Psoas muscle (tissue), 8 donors: ENCODE measurements at places on chromosomes 12 and 14. TPM values are rescaled to one million over a fixed set of nuclear protein-coding genes. Genes with fewer than 3 reads are reported as not detected.

- DNase-seq = no peak
Observed at GRCh38 chr12:103647267-103647666, 60.2 kb downstream of the STAB2 start.

GRCh38 chr12:6326316-6327228, 15.3 kb downstream of the TNFRSF1A start:
- peak; percentile 79 for DNase-seq

DNA sequence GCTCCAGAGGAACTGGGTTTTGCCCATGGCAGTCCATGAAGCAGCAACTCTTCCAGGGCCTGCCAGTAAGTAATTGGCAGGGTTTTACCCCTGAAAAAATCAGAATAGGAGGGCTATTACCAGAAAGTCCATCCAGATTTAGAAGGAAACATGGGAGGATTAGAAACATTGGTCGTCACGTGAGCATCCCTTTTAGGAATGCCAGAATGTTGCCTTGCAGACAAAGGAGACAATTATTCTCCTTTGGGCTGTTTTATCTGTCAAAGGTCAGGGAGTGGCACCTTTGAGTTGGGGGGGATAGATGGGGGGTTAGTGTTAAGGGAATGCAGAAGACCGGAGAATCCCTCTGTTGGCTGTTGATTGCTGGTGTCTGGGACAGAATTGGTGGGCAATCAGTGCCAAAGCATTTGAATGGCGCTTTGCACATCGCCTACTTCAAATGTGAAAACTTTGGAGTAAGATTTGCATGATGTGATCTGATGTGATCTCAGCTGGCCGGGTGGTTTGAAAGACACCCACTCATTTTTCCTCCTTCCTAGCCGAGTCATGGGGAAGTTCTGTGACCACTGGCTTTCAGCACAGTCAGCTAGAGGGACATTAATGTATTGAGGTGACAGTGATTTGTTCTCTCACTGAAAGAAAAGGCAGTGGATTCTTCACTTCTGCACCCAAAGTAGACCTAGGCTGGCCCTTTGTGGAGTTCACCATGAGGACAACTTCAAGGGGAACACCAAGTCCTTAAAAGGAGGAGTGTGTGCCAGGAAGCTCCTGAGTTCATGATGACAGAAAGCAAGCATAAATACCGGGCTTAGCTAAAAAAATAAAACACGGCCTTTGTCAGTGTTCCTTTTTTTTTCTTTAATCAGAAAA, 31.4 kb downstream of the FLVCR2 start:
- DNase-seq = no peak

The PMEL gene
- total RNA-seq = not detected

The CD163L1 gene
- 2.6 TPM for total RNA-seq

DNA sequence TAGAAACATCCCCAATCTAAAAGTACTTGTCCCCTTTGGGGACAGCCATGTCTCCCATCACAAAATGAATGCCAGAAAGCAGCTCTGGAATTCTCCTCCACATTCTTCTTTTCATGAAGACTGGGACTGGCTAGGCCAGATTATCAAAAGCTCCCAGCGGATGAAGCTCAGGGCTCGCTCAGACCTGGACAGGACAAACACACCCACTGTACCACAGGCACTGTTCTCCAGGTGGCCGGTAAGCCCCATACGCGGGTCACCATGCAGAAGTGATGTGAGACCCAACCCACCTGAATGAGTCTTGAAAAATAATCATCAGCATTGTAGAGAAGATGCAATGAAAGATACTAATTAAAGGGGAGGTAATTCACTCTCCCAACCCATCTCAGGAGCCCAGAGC, 85.1 kb downstream of the GCH1 start:
- no peak for DNase-seq

GRCh38 chr14:34398024-34398423, 64.0 kb downstream of the SPTSSA start:
- DNase-seq = no peak

- no peak for DNase-seq
Observed at GRCh38 chr14:103286968-103287850, 46.8 kb upstream of the EIF5 start.

The TCL1B gene
- total RNA-seq = not detected

The RFX4 gene
- 0.56 TPM for total RNA-seq

The P2RX7 gene
- 0.24 TPM for total RNA-seq

GRCh38 chr12:1812650-1813302, 7.6 kb upstream of the LRTM2 start:
- no peak for DNase-seq

DNA sequence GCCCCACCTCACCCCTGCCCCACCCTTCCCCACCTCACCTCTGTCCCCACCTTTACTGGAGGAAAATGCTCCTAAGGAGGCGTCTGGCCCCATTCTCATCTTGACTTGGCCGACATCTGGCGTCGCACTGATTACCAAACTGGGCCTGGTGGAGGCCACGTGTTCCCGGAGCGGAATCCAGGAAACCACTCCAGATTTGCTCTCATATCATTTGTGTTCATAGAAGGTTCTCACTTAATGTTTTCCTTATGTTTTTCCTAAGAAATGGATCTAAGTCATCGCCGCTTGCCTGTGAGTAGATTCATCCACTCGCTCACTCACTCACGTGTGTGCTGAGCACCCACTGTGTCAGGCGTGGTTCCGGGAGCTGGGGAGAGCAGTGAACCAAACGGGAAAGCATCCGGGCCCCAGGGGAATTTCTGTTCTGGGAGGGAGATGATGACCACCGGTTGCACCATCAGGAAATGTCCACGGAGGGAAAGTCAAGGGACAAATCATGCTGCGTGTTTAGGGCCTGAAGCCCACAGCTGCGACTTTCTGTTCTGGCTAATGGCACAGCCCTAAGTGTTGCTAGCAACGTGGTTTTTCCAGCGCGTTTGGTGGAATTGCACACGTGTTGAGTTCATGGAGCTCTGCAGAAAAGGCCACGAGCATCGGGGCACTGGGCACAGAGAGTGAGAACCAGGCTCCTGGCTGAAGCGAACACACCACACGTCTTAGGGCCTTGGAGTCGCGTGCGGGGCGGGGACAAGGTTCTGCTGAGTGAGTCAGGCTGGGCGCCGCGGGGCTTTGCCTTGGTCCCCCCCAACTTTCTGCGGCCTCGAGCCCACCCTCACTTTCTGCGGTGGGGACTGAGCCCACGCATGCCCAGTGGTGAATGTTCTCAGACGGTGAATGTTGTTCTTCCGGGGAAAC, 57.7 kb downstream of the ADGRD1 start:
- peak; percentile 73 for DNase-seq

DNA sequence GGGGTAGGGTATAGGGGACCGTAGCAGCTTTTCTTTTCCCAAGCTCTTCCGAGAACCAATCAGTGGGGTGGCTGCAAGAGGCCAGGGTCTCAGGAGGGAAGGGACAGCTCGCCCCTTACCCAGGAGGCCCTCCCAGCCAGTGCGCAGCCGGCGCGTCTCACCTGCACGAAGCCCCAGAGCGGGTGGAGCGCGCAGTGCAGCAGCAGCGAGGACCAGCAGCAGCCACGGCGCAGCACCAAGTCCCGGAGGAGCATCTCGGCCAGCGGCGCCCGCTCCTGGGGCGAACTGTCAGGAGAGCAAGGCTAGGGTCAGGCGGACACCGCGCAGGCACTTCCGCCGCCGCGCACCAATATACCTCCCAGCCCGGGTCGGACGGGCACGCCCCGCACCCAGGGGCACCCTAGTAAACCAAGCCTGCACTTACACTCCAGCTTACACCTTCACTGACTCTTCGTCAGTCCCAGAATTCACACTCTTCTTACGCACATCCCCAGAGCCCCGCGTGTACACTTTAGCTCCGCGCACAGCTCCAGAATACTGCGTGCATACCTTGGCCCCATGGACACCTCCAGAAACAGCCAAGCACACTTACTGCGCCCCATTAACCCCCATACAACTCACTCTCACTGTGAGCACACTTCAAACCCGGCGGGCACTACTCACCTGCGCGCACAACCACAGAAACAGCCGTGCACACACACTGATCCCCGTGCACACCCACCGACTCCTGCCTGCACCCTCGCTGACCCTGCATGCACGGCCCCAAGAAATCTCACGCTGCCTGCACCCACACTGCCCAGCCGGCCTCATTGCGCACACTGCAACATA, 606 bp downstream of the PRIMA1 start:
- no peak for DNase-seq

The RCOR1 gene
- total RNA-seq = 17.7 TPM

The CLMN gene
- 3.9 TPM for total RNA-seq

The KRT75 gene
- not detected for total RNA-seq

GRCh38 chr14:99584823-99585222, 19.2 kb downstream of the CCDC85C start:
- DNase-seq = no peak

- peak; percentile 92 for DNase-seq
Observed at GRCh38 chr12:49868952-49869815, 26.3 kb upstream of the BCDIN3D start.

- DNase-seq = peak; percentile 45
Observed at GRCh38 chr14:61322011-61322798, 826 bp downstream of the PRKCH start.

- DNase-seq = no peak
Observed at GRCh38 chr12:24752763-24753462, 196.0 kb downstream of the BCAT1 start.

The HAL gene
- 0.32 TPM for total RNA-seq

The DLGAP5 gene
- 0.10 TPM for total RNA-seq

DNA sequence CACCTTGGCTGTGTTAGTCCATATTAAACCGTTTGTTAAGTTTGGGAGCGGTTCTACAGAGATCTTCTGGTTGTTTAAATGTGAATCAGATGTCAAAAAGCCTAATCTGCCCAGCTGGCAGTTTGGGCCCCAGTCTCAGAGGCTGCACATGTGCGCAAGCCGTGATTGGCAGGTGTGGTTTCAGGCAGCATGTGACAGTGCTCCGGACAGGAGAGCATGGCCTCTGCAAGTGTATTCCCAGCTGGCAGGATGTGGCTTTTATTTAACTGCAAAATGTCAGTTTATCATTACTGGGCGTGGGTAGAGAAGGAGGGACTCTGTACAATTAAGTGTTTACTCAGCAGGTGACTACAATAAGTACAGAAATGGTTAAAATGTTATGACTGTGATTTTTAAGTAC, 77.5 kb downstream of the PELI2 start:
- DNase-seq = no peak

DNA sequence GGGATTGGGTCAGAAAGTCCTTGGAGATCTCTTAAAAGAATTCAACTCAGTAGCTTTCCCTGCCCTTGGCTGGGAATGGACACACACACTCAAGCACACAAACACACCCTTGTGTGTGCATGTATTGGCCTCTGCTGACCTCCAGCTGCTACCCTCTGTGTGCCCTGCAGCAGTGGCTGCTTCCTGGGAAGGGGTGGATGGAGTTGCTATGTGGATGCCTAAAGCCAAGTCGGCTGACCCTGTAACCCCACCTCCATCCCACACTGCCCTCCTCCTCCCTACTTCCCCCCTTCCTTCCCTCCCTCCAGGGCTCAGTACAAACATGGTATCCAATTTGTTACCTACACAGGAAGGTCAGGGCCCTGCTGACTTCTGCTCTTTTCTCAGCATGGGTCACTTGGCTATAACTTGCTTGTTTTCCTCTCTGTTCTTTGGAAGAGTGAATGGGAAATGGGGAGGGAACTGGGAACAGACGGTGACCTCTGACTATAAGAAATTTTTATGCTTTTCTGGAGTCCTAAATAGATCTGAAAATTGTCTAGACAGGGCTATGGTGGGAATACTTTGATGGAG, 351.6 kb upstream of the TBX3 start:
- DNase-seq = no peak

- peak; percentile 64 for DNase-seq
Observed at GRCh38 chr14:74954232-74954946, 1.0 kb downstream of the PGF start.

GRCh38 chr12:13376610-13377373, 180.3 kb downstream of the EMP1 start:
- no peak for DNase-seq

DNA sequence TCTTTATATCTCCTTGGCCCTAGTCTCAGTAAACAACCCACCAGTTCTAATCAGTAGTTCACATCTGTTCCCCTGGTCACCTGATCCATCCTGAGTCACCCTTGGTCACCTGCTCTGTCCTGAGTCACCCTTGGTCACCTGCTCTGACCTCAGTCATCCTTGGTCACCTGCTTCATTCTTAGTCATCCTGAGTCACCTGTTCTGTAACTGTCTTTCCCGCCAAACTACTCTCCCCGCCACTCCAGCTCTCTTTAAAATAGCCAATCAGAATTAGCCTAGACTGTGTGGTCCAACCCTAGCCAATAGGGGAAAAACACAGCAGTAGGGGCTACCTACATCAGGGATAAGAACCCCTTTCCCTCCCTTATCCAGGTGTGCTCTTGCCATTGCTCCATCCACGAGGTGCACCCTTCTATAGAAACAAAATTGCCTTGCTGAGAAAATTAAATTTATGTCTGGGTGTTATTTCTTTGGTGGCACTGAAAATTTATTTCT, 245.4 kb upstream of the DIO3 start:
- no peak for DNase-seq

- no peak for DNase-seq
Observed at GRCh38 chr12:20040831-20041230, 327.5 kb upstream of the PDE3A start.

The TMTC1 gene
- 30.4 TPM for total RNA-seq

The BCL2L2 gene
- 30.2 TPM for total RNA-seq

DNA sequence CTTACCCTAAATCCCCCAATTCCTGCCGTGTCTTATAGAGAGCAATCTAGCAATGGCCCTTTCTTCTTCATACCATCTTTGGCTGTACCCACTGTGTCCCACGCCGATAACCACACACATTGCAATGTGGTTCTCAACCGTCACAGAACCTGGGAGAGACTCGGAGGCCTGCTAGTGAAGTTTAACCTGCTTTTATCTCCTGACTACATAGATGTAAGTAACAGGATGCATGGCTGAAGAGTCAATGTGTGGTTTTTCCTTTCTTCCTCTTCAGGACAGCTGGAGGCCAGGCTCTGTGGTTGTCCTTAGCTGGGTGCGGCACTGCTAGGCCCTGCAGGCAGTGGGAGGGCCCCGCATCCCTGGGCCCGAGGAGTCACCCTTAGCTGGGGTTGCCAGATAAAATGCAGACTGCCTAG, 51.3 kb downstream of the ZNF664 start:
- DNase-seq = no peak

The TMPRSS12 gene
- total RNA-seq = not detected

The RAD9B gene
- total RNA-seq = 1.2 TPM

The ATL1 gene
- 0.64 TPM for total RNA-seq

DNA sequence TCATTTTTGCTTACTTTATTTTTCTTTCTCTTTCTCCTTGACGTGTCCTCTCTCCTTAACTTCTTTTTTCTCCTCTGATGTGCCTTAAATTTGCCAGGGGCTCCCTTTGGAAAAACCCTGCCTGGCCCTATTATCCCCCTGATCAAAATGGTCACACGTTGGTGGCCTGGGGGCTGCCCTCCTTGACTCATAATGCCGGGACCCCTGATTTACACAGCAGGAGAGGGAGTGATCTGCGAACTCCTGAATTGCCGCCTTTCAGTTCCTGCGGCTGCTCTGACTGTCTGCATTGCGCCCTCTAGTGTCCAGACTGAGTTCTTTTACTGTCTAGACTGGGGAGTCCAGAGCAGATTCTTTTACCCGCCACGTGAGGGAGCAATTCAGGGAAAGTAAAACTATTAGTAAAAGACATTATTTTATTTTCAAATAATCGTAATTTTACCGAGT, 44.8 kb upstream of the GZMB start:
- DNase-seq = peak; percentile 35
